CD4-positive, alpha-beta T cell treated with Interleukin-6 at 100 ng/mL for 8 hours (primary cell): ENCODE measurements at places on chromosomes 7 and 10.

GRCh38 chr10:128220021-128220420, 93.8 kb upstream of the MKI67 start:
- DNase-seq: no peak

GRCh38 chr7:4739528-4739992, 35.9 kb upstream of the AP5Z1 start:
- DNase-seq: peak; percentile 21

DNA sequence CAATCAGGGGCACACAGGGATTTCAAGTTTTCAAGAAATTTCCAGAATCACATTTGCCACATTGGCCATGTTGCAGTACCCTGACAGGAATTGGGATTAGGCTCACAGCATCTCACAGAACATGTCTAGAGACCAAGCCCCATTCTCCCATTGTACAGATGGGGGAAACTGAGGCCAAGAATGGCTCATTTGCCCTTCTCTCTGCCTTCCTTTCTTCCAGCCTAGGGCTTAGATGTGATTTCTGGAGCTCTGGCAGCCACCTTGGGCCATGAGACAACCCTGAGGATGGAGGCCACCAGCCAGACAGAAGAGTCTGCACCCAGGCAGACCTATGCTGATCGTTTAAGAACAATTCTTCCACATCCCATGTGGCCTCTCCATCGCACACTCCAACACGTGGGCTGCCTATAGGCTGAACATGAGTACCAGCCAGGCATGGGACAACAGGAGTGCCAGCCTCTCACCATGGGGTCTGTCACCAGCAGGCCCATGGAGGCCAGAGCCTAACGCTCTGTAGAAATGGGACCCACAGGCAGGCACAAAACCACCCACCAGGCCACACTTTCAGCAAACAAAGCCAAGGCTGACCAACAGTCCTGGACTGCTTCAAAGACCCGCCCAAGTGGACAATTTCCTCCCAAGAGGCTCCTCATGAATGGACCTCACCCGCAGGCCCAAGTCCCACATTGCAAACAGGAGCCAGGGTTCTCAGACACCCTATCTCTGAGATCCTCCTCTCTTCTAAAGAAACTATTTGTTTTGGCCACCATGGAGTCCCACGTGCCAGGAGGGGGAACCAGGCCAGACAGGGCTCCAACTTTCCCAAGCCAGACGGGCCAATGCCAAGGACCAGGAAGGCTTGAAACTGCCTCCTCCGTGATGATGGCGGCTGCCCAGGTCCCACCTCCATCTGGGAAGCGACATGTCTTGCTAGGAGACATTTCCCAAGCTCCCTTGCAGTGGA, 20.7 kb downstream of the PDGFA start:
- no peak for DNase-seq

DNA sequence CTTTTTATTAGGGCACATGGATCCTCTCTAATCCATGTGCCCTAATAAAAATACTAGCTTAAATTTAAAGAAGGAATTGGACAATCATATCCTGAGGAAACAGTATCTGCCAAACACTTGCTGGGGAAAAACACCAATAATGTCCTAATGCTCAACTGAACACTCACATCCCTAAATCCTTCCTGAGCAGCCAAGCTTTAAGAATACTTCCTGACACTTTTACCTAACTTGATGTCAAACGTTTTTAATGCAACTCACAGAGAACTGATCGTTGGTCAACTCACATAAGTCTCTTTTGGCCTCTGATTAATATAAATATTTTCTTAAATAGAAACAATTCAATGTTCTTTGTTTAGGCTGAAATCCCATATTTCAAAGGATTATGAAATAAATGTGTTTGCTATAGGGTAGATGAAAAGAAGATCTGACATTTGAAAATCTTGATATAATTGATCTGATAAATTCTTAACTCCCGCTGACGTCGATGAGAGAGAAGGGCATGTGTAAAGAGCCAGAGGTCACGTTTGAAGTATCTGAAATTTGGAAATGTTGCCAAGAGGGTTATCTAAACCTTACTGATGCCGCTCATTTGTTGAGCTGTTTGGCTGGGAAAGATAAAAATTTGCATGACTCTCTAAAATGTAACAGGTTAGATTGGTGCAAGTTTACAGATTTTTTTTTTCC, 122.8 kb upstream of the RHOBTB1 start:
- no peak for DNase-seq

- DNase-seq: no peak
These were observed 195.0 kb downstream of the DNAJC1 start for GRCh38 chr10:21808550-21808949.

- DNase-seq: no peak
These were observed 10.5 kb upstream of the GIMAP8 start for GRCh38 chr7:150439967-150440366.

DNA sequence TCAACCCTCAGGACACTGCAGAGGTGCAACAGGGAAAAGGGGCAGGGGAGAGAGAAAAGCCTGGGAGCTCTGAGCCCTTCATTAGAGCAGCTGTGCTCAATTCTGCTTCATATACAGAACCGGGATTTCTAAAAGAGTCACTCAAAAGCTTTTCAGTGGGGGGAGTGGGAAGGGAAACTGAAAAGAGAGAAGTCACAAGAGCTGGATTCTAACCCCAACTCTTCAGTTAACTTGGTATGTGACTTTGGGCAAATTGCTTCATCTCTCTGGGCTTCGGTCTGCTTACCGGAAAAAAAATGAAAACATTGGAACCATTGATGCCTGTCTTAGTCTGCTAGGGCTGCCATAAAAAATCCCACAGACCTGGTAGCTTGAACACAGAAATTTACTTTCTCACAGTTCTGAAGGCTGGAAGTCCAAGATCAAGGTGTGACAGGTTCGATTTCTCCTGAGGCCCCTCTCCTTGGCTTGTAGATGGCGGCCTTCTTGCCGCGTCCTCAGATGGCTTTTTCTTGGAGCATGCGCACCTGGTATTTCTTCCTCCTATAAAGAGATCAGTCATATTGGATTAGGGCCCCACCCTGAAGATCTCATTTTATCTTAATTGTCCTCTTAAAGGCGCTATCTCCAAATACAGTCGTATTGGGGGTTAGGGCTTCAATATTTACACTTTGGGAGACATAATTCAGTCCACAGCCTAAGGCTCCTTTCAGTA, 118.3 kb upstream of the KMT2E start:
- no peak for DNase-seq

DNA sequence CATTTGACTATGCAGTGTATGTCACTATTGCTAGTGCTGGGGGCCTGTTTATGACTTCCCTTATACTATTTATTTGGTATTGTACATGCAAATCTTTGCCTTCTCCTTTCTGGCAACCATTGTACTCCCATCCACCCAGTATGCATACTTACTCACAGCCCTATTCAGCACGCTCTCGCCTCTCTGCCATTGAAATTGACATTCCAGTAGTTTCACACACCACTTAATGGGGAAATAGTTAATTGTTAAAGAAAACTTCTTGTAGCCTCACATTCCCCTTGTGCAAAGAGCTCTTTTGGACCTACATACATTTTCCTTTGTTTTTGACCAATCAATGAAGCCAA, 9.9 kb downstream of the CLDN12 start:
- no peak for DNase-seq

- DNase-seq: no peak
These were observed 112.3 kb downstream of the VWC2 start for GRCh38 chr7:49885593-49886285.

DNA sequence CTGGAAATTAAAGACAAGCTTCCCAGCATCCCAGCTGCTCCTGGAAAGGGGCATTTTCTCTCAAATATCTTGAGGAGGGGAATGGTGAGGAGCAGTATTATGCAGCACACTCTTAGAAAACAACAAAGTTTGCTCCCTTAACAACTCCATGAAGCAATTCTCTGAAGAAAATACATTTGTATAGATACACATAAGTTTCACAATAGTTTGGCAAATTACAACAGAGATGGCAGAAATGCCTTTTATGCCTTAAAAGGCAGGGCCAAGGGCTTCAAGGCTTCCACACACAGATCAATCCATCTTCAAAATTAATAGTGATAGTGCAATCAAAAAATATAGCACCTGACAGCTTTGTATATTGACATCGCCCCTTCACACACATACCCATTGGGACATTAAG, 12.2 kb downstream of the DGKI start:
- no peak for DNase-seq

- DNase-seq: no peak
These were observed 163.3 kb downstream of the ADARB2 start for GRCh38 chr10:1573981-1574380.

DNA sequence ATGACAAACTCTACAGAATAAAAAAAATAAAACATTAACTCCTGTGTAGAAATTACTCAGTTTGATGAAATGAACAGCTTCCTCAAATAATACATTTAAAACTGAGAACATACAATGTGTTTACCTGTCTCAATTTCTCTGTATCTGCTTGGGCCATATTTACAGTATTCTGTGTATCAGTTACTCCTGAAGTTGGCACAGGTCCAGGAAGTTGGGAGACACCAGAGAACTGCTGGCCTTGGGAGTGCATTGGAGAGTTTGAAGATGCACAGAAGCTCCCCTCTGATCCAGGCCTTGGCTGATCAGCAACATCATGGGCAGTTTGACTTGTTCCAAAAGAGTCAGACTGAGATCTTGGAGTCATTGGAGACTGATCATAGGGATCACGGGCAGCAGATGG, 155.1 kb downstream of the GALNT11 start:
- DNase-seq: no peak

- no peak for DNase-seq
These were observed 52.5 kb upstream of the WNT16 start for GRCh38 chr7:121276313-121276712.

DNA sequence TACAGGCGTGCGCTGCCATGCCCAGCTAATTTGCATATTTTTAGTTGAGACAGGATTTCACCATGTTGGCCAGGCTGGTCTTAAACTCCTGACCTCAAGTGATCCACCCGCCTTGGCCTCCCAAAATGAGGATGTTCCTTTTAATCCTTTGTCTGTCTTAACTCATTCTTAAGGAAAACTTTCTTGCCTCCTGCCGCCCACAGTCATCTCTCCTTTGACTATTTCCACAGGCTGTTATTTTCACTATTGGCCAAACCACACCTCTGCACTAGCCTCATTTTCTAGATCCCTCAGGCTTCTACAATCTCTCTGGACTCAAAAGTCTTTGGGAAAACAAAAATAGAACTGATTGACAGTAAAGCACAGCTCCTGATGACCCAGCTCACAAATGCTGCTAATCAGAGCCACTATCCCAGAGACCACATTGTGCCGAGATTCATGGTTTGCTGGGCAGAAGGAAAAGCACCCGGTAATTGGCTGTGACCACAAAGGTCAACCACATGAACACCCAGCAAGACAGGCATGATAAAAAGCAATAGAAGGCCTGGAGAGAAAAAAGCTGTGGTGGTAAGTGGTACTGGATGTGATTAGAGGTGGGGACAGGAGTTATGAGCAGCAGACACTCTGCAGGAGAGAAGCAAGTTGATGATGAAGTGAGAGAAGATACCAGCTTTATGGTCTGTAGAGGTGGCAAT, 44.1 kb upstream of the ZNRF2 start:
- DNase-seq: no peak

DNA sequence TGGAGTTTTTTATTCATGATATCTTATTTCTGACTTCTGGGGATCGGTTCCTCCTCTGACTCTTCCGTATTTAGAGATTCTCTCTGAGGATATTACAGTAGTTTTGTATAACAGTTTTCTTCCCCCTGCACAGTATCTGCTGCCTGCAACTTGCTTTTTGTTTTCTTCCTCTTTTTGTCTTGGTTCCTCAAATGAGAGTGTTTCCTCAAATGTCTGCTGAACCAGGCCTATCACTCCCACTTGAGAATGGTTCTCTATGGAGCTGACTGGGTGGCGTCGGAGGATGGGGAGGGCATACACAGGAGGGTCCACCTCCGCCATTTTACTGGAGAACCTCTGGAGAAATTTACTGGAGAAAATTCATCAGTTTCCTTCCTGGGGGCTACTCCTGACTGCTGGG, 27.7 kb downstream of the ARHGAP22 start:
- no peak for DNase-seq

DNA sequence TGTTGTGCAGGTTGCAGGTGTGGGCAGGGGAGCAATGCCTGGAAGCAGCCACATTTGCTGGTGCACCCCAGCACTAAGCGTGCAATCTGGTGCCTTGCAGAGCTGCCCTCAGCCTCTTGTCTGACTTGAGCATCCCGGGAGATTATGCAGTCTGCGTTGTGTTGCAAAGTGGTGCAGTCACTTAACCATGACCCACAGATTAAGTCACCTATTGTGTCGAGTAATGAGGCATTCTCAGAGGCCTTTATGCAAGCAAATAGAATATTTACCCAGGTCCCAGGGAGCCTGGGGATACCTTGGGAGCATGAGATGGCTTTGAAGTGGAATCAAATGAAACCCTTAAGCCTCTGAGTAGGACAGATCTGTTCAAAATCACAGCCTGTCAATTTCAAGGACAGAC, 529.0 kb downstream of the TYW1 start:
- DNase-seq: no peak

DNA sequence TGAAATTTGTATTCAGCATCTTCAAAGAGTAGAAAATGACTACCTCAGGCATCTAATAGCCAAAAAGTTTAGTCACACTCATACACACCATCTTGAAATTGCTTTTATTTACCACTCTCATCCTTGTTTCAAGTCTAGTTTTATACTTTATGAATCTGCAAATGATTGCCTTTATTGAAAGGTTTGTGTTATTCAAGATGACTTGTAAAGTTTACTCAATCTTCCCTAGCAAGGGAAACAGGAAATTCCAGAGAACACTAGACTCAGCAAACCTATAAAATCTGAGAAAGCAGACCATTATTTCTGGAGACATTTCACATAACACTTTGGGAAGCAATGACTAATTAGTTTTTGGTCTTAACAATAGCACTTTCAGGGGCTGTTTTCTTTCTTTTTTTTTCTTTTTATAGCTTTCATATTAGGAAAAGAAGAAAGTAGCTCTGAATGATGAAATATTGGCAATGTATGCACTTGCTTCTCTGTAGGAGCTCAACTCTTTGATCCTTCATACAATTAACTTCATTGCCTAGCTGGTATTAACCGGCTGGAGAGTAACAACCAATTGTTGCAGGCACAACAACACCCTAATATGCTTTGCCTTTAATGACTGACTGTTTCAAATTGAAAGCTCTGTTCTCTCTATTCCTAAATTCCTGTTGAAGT, 68.9 kb upstream of the HDAC9 start:
- DNase-seq: no peak

DNA sequence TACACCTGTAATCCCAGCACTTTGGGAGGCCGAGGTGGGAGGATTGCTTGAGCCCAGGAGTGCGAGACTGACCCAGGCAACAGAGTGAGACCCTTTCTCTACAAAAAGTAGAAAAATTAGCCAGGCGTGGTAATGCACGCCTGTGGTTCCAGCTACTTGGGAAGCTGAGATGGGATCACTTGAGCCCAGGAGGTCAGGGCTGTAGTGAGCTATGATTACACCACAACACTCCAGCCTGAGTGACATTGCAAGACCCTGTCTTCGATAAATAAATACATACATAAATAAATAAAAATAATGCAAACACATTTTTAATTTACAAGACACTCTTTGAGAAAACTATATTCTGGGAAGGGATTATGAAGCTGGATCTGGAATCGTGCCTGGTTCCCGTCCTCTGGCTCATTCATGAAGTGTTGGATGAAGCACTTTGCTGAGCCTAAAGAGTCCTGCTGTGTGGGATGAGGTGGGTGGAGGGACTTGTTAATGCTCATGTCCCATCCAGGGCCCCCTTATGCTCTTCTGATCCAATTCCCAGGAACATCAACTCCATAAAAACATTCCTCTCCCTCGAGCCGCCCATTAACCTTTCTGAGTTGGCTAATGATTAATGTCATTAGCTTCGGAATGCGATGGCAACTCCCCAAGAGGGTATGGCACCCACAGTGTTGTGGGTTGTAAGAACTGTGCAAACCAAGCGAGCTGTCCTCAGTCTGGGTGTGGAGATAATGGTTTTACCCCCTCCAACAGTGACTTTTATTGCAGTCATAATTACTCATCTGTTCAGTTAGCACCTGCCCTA, 236.3 kb downstream of the BAMBI start:
- no peak for DNase-seq

- no peak for DNase-seq
These were observed 63.2 kb downstream of the EBF3 start for GRCh38 chr10:129900825-129901224.
